Stimulated activated CD4-positive, alpha-beta T cell treated with anti-CD3 and anti-CD28 coated beads, Interleukin-12 subunit alpha, Interleukin-12 subunit beta, amount 100 ng/mL, for 24 hours (primary cell): ENCODE measurements at places on chromosomes 3 and 15.

DNA sequence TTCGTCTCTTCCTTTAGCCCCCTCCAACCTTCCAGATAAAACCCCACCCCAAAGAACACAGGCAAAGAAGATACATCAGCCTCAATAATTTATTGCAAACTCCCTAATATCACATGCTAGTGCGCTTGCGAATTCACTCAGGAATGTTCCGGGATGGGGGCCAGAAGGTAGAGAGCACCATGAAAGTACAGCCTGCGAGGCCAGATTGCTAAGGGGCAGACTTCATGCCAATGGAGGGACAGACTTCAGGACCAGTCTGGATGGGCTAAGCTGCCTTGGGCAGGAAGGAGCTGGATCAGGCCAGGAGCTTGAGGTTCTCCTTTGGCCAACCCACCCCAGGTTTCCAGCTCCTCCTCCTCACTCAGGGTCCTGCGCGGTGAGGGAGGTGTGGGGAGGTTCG is 13.4 kb downstream of the CIDEC start:
- no peak for DNase-seq

DNA sequence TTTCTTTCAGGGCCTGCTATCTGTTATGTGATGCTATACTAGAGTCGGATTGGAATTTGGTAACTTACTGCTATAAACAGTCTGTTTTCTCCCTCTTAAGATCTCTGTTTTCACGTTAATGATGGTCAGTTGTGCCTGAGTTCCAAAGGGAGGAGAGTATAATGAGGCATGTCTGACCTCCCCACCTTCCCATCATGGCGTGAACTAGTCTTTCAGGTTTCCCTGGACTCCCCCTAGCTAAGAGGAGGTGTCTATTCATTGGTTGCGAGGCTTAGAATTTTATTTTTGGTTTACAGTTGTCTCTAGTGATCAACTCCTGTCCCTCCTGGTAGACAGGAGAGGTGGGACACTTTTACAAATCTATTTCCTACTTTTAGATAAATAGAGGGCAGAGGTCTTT is 27.8 kb upstream of the PXYLP1 start:
- DNase-seq, result no peak

- DNase-seq, result no peak
Measured at GRCh38 chr3:31495971-31496665, 36.6 kb upstream of the STT3B start.

DNA sequence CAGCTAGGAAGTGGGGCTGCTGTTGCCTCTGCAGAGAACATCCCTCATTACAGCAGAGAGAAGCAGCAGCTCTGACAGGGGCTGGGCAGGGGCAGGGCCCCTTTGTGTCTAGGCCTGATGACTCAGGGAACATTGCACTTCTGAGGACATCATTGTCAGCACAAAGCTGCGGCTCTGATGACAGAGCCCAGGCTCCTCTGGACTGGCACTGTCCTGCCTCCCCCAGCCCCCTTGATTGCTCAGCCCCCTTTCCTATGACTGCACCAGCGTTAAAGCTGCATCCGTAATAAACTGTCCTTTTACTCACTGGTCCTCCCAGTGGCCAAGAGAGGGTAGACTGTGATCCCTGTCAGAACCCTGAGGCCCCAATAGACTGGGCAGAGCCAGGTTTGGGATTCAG is 18.3 kb downstream of the TRH start:
- no peak for DNase-seq

- DNase-seq, result no peak
Measured at GRCh38 chr15:50116477-50116876, 2.6 kb downstream of the ATP8B4 start.

DNA sequence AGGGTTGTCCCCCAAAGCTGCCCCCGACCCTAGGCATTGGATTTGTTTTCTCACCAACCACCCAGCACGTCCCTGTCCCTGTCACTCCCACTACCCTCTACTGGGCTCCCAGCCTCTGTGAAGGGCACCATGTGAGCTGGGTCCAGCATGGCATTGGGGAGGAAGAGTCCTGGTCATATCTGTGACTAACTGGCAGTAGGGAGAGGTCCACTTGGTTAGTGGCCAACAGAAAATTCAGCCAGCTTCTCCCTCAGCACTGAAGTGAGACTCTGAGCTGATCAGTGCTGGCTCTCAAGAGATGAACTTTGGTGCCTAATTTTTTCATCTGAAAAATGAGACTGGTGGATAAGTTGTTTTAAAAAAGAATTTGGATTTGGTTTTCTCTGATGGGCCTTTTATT is 11.3 kb upstream of the KIF23 start:
- no peak for DNase-seq

DNA sequence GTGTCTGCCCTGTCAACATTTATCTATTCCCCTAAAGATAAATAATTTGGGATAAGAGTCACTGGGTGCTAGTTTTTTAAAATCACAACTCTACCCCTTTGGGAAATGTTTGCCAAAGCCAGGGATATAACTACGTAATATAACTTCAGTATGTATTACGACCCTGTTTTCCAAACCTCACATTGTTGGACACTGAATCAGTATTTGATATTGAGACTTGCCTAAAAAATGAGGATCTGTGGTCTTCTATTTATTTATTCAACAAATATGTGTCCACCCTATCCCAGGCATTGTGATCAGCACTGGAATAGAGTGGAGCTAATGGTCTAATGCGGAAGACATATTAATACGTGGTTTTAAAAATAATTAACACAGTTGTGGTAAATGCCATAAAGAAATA is 4.5 kb upstream of the MGA start:
- no peak for DNase-seq

- DNase-seq, result no peak
Measured at GRCh38 chr15:55627730-55628368, 39.7 kb upstream of the PYGO1 start.

GRCh38 chr15:93283854-93284253 is 194.8 kb upstream of the RGMA start:
- no peak for DNase-seq

DNA sequence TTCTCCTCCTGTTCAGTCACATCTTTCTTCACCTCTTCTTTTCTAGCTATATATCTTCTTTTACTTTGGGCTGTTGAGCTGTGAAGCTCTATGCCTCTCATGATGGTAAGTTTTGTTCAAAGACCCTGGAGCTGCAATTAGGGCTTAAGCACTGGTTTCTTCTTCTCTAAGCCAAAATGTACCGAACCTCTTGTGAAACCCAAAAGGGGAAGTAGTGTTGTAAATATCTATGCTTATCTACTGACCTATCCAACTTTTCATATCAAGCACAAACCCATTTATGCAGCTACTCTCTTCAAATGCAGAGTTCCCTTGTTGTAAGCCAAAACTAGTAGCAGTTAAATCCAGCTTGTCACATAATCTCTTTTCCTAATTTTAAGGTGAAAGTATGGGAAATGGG is 123.6 kb upstream of the CD96 start:
- DNase-seq, result no peak
